ENCODE measurements at places on chromosomes 7 and 10. TPM values are rescaled to one million over a fixed set of nuclear protein-coding genes. Genes with fewer than 3 reads are reported as not detected.

POLR2J2 gene
- 4.5 TPM for polyA plus RNA-seq

EGR2 gene
- 1.9 TPM for polyA plus RNA-seq

UMAD1 gene
- 17.7 TPM for polyA plus RNA-seq

VENTX gene
- polyA plus RNA-seq: not detected

DNA sequence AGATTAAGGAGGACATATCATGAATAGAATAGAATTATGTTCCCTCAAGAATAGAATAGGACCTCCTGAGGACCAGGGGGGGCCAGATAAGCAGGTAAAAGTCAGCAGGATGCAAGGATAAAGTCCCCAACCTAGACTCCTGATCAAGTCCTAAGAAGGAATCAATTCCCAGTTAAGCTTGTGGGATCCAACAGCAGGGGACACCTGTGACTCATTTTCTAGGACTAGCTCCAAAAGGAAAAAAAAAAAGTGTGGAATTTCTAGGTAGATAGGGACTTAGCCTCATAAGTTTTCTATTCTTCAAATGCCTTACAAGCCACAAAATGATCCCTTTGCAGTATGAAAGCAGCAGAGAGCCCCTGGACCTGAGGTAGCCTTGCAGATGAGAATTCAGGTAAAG is 336.2 kb downstream of the WDR11 start:
- DNase-seq: no peak

GRCh38 chr7:151168003-151168786 is 701 bp upstream of the GBX1 start:
- no peak for DNase-seq

DNA sequence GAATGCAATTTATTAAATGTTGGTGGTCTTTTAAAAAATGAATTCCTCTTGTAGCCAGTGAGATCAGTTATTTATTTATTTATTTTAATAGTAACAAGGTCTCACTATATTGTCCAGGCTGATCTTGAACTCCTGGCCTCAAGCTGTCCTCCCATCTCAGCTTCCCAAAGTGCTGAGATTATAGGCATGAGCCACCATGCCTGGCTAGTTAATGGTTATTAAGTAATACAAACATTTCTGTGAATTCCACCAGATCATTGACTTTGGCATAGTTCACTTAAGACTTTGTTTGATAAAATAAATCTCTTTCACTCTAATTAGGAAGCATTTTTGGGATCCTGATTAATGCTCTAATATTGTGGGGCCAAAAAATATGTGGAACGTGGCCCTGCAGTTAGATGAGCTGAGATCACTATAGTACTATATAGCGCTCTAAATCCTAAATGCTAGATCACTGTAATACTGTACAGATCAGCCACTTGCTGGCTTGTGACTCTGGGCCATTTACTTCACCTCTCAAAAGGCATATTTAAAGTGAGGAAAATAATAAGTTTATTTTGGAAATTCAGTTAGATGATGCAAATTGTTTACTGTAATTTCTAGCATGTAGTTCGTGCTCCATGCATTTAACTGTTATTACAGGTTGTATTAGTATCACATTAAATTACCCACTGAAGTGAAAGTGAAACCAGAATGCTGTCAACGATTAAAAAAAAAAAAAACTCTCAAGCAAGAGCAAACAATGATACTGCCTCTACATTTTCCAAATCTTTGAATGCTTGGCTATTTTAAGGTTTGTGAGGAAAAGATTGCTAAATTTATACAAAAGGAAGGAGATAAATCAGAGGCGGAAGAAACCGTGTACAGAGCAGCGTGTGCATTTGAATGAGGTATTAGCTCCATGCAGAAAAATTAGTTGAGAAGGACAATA is 15.9 kb upstream of the FAS start:
- DNase-seq: no peak

DNA sequence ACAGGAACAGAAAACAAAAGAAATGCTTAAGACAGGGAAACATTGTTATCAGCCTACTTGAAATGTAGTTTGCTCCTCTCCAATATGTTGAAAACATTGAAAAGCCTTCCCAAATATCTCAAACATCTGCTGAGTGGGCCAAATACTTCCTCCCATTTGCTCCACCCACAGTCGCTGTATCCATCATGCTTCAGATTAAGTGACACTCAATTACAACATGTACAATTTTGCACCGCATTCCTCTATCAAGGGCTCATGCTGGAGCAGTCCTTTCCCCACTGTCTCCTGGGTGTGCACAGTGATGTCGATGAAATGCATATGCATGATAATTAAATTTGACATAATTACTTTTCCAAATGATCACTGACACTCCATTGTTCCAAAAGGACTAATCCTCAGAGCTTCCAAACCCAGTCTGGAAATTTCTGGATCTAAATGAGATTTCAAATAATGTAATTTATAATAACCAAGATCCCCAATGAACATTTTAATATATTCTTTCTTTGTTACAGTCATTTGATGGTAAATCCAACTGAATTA is 604.6 kb downstream of the GRID1 start:
- no peak for DNase-seq

DNA sequence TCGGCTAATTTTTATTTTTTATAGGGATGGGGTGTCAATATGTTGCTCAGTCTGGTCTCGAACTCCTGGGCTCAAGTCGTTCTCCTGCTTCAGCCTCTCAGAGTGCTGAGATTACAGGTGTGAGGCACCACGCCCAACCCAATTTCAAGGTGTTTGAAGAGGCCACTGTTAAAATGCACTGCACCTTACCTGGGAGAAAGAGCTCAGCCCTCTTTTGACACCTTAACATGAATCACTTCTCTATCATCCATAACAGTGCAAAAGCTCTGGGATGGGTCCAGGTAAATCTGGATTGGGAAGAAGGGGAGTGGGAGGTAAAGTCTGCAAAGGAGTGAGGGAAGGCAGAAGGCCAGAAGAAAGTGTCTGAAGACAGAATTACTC is 557 bp upstream of the ZNF282 start:
- DNase-seq: no peak

- DNase-seq: no peak
Observed at GRCh38 chr7:29508608-29509007, 55.0 kb upstream of the PRR15 start.

DNA sequence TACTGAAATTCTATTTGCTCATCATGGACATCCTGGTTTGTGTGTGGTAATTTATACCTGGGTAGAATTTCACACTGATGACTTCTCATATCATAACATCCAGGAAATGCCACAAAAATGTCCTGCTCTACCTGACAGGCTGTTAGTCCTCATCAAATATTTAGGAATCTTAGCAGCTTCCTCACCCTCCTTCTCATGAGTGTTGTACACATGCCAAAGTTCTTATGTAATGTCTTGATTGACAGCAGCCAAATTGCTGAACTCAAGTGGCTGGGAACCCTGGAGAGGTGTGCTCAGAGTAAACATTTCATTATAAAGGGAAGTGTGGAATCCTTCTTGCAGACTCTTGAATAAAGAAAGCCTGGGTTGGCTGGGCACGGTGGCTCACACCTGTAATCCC is 8.9 kb downstream of the EEPD1 start:
- DNase-seq: no peak

GRCh38 chr7:41416208-41416595 is 286.7 kb downstream of the INHBA start:
- DNase-seq: no peak

GRCh38 chr7:27143950-27144780 is 684 bp upstream of the HOXA5 start:
- no peak for DNase-seq

DNA sequence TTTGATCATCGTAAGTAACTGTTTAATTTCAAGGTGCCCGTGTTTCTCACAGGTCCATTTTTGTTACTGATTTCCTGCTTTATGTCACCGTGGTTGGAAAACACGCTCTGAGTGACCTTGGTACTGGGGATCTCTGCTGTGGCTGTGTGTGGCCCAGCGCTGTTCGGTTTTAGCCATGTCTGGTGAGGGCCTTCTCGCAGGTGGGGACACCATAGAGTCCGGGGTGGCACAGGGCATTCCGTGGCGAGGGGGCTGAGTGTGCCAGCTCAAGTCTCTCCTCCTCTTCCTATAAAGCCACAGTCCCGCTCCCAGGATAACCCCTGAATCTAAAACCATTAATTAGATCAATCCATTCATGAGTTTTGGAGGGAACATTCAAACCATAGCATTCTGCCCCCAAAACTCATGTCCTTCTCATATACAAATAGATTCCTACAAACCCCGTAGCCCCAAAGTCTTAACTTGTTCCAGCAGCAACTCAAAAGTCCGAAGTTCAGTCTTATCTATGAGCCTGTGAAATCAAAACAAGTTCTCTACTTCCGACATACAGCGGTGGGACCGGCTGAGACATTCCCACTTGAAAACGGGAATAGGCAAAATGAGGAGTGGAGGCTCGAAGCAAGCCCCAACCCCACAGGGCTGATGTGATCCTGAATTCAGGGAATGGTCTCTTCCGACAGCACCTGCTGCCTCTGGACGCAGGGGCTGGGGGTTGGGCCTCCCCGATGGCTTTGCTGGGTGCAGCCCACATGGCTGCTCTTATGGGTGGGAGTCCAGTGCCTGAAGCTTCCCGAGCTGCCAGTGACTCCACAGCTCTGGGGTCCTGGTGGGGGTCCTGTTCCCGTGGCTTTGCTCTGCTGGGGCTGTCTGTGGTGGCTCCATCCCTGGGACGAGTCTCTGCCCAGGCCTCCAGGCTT is 55.0 kb upstream of the NKX6-2 start:
- no peak for DNase-seq

DNA sequence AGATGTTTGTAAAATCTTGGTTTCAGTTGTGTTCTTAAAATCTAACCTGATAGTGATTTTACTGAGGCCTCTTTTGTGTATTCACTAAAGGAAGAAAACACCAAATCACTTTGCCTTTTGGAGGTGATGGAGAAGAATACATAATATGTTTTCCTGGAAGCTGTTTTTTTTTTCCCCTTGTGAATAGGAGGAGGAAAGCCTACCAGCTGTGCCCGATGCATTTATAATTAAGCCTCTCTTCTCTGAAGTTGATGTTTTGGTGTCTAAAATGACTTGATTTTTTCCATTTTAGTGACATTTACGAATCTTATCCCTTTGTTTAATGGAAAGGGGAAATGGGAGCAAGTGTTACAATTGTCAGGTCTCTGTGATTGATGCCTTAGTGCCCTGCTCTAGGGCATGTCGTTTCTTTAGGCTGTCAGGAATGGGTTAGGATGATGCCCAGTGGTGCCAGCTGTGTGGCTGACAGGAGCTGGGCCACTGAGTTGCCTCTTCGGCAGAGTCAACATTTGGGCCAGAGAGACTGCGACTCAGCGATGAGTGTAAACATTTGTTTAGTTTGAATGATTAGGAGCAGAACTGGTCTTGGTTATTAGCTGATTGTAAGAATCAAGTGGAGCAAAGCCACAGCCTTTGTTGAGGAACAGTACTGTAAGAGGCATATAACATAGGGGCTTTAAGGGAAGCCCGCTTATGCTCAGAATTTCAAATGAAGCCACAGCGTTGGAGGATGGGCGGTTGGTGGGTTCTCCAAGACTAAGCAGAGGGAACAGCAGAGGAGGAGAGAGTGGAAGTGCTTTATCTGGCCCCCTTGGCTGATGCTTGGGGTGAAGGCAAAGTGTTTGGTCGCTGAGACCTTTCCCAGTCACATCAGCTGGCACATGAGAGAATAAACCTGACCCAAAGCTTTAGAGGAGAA is 81.6 kb downstream of the CDK14 start:
- DNase-seq: no peak

- no peak for DNase-seq
Observed at GRCh38 chr10:29663718-29664117, 28.9 kb upstream of the SVIL start.

GRCh38 chr7:76359978-76360638 is 1.3 kb upstream of the YWHAG start:
- DNase-seq: no peak

DNA sequence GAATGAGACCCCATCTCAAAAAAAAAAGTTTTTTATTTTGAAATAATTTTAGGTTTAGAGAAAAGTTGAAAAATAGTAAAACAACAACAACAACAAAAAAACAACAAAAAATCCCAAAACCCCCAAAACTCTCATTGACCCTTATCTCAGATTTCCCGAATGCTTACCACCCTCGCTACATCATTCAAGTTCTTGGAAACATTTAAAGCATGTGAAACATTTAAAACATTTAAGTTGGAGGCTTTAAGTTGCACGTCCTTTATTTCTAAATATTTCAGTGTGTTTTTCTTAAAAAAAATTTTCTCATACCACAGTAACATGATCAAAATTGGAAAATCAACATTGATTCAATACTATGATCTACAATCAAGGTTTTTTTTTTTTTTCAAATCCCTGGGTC is 382 bp upstream of the ARMS2 start:
- no peak for DNase-seq
